SW 1271 (cell line): ENCODE measurements at places on chromosomes 12 and 14.

DNA sequence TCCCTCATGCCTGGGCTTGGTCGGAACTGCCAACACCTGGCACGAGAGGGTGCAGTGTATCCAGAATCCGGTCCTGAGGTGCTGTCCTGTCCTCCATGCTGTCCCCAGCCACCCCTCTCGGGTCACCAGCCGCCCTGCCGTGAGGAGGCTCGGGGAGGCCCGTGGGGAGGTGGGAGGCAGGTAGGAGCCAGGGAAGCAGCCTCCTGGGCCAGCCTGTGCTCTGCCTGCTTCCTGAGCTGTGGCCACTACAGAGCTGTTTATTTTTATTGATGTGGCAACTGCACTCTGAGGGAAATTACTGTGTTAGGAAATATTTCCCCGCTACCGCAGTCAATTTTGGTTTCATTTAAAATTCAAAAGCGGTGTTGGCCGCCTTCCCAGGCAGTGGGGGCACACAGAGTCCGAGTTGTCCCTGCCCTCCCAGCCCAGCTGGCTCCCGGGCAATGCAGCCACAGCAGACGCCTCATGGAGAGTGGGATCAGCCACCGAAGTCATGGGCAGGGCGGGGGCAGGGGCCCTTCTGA is 18.3 kb downstream of the NOC4L start:
- DNase-seq: peak; percentile 19

DNA sequence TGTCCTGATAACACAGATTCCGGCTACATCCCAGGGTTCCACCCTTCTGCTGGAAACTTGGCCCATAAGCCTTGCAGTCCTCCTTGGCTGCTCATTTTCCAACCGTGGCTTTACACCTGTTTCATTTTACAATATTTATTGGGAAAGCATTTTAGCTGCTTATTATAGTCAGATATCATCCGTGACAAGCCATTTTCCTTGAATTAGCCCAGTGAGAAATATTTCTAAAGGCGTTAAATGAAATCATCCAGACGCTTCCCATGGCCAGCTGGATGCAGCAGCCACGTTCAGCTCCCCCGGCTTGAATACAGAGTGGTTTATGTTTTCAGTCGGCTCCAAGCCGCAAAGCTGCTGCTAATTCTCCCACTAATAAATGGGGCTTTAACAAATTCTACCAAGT is 245.0 kb upstream of the PELI2 start:
- DNase-seq: no peak

GRCh38 chr12:12926571-12927071 is 25.3 kb downstream of the GPRC5D start:
- no peak for DNase-seq

- no peak for DNase-seq
Measured at GRCh38 chr14:104660597-104660996, 28.8 kb upstream of the INF2 start.

- no peak for DNase-seq
Measured at GRCh38 chr14:79638672-79639266, 572.5 kb downstream of the DIO2 start.

DNA sequence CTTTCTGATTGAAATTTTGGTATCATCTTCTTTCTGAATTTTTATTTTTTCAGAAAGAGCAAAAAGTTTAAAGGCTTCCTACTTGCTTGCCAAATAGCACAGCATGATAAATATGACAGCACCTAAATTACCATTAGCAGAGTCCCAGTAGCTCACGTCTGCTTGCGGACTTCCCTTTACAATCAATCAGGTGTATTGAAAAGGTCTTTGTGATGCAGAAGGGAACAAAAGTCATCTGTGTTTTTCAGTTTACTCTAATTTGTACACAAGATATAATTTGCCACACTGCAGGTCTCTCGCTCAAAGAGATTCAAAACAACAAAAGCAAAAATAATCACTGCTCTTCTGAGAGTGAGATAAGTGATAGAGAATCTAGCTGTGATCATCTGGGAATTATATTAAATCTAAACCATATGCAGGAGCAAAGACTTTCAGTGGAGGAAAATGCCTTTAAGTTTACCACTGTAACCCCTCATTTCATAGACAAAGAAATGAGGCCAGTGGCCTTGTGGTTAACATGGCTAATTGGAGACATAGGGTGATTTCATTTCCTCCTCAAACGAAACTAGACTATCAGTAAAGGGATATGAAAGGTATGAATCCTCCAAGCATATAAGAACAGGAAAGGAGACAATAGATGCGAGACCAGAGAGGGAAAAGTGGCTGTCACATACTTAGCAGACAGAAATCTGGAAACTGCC is 240.8 kb upstream of the TMPO start:
- DNase-seq: no peak

DNA sequence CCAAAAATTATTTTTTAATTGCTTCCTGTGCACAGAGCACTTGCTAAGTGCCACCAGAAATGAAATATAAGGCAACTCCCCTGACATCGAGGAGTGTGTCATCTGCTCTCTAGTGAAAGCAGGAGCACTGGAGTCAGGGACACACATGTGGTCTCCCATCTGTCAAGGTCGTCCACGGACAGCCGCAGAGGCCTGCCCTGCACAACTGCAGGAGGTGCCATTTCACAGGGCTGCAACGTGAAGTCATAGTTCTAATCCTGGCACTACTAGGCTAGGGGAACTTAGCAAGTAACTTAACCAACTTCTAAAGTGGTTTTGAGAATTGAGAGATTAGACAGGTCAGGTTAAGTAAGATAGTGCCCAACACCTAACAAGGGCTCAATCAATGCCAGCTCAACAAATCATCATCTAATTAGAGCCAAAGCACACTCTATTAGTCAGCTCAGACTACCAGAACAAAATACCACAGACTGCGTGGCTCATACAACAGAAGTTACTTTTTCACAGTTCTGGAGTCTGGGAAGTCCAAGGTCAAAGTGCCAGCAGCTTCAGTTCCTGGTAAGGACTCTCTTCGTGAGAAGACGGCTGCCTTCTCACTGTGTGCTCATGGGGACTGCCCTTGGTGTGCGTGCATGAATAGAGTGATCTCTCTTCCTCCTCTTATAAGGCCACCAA is 30.7 kb downstream of the FOXN3 start:
- no peak for DNase-seq
